ENCODE measurements at places on chromosomes 4 and X.

DNA sequence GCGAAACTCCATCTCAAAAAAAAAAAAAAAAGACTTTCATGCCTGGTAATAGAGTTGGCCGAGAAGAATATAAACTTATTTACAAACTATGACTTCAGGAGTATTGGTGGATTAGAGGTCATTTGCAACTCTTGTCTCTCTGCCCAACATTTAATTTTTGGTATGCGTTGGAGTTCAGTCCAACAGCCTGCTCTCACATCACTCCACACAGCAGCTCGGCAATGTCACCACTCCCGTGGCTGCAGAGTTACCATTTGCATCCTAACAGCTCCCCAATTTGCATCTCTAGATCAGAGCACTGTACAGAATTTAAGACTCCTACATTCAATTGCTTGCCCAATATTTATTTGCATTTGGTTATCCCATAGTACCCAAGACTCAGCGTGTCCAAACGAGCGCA, 40.9 kb upstream of the AP1AR start:
- DNase-seq: no peak

DNA sequence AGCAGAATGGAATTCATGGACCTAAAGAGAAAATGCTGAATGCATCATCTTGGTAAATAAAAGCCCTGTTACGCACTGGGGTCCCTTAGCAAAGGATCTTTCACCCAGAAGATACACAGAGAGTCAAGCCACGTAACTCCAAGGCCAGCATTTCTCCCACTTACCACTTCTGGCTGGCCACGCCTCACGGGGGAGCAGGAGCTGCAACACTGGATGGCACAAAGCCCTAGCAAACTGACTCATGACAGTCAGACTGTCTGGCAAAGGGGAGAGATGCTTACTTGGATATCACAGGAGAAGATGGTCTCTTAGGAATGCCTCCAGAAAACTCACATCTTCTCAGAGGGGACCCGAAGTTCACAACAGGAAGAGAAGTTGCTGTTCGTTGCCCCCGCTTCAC, 51.4 kb upstream of the BCLAF3 start:
- DNase-seq: no peak

DNA sequence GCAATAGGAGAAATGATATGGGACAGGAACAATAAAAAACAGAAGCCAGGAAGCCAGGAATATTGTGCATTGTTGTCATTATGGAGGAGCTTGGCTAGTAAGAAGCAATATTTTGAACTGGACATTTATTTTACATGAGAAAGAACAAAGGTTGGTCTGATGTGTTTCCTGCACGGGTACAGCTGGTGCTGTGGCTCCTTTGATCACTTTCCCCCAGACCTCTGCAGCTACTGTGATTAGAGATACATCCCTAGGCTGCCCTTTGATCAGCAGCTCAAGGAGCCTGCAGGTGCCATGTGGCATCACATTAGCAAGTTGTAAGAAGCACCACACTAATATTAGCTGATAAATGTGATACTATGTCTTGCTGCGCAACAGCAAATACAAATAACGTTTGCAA, 2.5 kb downstream of the PDGFC start:
- DNase-seq: no peak

GRCh38 chrX:52363247-52363883, 5.5 kb upstream of the XAGE2 start:
- no peak for DNase-seq

DNA sequence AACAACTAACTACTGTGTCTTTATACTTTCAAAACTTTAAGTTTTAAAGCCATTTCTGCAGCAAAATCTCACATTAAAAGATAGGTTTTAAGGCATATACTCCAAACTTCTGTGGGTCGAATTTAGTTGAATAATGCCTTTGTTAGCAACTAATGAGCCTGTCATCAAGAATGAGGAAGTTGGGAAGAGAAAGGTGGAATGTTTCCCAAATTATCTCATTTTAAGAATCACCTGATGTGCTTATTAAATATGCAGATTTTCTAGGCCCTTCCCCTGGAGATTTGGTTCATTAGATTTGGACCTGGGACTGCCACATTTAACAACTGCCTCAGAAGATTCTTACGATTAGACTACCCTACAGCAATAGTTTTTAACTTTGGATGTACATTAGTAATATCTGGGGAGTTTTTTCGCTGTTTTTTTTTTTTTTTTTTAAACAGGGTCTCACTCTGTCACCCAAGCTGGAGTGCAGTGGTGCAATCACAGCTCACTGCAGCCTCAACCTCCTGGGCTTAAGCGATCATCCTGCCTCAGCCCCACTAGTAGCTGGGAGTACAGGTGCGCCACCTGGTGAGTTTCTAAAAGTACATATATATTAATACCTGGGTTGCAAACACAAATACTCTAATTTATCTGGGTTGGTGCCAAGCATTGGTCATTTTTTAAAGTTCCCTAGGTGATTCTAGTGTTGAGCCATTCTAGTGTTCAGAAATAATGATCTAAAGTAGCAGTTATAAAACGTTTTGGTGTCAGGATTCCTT, 16.1 kb upstream of the TASL start:
- peak; percentile 9 for DNase-seq

DNA sequence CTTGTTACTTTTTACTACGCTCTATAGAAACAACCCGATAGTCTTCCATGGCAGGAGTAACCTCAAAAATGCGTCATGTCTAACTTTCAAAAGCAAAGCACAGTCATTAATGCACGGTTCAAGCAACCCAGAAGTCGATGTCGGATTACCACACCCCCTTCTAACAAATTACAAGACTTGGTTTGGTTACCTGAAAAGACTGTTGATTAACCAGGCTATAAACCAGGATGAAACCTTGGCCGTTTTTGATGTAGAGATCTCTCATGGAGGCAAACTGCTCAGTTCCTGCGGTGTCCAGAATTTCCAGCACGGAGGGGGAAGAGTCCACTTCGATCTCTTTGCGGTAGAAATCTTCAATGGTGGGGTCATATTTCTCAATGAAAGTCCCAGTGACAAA, 2.4 kb downstream of the RAP2C start:
- peak; percentile 16 for DNase-seq

DNA sequence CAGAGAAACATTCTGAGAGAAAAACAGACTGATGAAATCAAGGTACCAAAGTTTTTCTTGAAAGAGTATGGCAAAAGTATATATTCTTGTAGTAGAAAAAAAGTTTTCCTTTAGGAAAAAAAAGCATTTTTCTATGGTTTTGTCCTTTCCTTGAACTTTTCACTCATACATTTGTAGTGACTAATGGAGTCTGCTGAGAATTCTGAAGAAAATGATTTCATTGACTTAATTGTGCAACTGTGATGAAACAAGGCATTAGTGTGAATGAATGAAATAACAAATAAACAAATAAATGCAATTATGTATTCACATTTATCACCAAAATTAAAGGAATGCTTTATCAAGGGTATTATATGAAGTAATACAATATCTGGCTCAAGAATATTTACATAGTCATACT, 5.7 kb downstream of the CSN1S1 start:
- DNase-seq: no peak

GRCh38 chr4:73772363-73772762, 32.0 kb downstream of the CXCL8 start:
- no peak for DNase-seq

GRCh38 chrX:9342561-9343051, 122.3 kb upstream of the TBL1X start:
- DNase-seq: peak; percentile 61

- no peak for DNase-seq
Measured at GRCh38 chr4:153976954-153977353, 188.1 kb upstream of the SFRP2 start.

DNA sequence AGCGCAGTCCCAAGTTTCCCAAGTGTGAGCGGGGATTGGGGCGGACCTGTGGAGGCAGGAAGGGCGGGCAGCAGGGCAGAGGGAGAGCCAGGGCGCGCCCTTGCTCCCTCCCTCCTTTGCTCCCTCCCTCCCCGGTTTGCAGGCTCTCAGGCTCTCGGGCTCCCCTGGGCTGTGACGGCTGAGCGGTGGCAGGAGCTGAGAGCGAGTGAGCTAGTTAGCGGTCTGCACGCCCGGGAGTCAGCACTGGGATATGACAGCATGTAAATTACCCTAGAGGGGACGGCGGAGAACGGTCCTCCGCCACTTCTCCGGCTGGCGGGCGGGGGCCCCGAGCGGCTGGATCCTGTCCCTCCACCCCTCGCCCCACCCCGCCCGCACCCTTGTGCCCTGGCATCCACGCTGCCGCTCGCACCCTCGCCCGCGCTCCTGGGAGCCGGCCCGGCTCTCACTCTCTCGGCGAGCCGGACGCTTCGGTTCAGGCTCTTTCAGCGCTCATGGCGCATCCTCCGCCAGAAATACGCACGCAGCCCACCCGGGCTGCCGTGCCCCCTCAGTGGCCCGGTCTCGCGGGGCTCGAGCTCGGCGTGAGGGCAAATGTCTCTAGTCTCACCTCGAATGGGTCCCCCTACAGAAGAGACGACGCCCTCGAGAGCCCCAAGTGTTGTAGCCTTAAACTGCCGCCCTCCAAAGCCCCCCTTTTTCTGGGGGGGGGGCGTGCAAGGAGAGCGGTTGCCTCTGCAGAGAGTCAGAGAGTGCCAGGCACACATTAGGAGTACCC, at the start of gene TSC22D3:
Gene TSC22D3, minus strand, starts transcription at position 54 of the 778 bp plus-strand sequence. CDS start 368 bp downstream, outside the sequence.
- peak; percentile 67 for DNase-seq

DNA sequence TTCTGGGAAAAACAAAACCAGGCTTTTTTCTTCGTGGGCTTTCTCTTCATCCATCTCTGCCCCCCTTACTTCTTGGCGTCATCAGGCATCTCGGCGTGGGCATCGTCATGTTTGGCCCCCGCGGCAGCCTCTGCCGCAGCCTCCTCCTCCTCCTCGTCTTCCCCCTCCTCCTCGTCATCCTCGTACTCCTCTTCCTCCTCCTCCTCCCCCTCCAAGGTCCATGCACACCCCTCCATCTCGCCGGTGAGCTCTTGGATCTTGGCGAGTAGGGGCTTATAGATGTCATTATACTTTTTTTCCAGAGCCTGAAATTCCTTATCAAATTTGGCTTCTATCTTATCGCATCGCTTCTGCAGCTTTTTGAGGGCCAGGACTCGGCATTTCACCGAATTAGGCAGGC, 488 bp downstream of the NAP1L5 start:
- DNase-seq: peak; percentile 41

DNA sequence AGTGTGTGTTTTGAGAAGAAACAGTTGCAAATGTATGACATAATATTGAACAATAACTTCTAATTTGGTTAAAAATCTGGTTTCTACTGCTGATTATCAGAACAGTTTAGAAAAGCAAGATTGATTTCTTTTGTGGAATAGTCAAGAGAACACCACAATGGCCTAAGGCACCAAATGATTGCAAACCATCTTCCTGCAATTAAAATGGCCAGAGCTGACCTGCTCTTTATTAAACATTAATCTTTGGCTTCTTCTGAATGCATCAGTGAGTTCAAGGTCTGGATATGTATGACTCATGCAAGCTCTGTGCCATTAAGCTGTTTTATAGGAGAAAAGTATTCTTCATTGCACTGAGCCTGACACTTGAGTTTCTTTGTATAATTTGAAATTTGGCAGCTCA, 107.8 kb upstream of the PDHA2 start:
- DNase-seq: no peak

DNA sequence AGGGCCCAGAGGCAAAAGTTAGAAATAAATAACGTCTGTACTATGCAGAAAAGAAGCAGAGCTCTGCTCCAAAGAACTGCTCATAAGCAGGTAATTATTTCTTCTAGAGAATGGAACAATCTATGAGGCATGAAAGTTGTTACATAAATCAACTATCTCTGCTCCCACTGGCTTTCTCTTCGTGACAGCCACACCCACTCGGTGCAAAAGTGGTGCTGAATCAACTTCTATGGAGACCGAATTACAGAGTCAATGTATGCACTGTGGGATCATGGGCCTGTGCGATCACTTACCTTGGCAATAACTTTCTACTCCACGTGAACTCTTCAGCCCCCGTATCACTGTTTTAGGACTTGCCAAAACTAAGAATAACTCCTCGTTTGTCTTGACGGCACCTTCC, 99.4 kb upstream of the ATXN3L start:
- no peak for DNase-seq

- no peak for DNase-seq
Measured at GRCh38 chrX:53746718-53747117, 60.2 kb upstream of the HUWE1 start.

- DNase-seq: no peak
Measured at GRCh38 chr4:101037249-101037648, 310.1 kb downstream of the PPP3CA start.

DNA sequence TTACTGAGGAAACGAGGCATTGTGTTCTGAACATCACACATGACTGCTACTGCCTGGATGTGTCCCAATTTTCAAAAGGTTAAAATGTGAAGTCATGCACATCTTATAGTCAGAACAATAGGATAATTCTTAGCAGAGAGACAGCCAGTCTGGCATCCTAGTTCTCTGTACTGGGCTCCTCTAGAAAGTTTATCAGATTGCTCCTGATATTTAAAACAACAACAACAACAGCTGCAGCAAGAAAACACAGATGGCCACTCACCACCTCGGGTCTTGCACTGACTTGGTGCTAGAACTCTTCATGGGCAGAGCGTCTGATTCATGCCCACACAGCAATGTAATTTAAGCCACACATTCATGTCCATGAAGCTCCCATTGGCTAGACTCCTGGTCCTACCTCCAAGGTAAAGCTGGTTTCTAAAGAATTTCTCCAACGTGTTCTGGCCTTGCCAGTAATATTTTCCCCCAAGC, 33.3 kb upstream of the SLC2A9 start:
- no peak for DNase-seq

DNA sequence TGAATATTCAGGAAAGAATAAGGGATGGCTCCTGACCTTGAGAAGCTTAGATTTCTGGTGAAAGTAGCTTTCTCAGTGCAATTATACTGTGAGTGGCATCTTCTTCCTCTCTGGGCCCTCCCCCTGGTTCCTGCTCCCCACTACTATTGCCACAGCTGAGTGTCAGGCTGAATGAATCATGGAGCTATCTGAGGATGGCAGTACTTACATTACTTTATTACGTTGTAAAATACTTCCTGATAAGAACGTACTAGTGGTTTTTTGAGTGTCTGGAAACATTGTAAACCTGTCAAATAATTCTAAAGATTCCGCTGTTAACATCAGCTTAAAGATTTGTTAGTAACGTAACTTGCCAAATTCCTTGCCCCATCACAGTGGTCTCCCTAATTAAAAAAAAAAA, 36.2 kb downstream of the ARHGAP10 start:
- no peak for DNase-seq

- no peak for DNase-seq
Measured at GRCh38 chr4:116539744-116540143, 545.6 kb downstream of the TRAM1L1 start.

DNA sequence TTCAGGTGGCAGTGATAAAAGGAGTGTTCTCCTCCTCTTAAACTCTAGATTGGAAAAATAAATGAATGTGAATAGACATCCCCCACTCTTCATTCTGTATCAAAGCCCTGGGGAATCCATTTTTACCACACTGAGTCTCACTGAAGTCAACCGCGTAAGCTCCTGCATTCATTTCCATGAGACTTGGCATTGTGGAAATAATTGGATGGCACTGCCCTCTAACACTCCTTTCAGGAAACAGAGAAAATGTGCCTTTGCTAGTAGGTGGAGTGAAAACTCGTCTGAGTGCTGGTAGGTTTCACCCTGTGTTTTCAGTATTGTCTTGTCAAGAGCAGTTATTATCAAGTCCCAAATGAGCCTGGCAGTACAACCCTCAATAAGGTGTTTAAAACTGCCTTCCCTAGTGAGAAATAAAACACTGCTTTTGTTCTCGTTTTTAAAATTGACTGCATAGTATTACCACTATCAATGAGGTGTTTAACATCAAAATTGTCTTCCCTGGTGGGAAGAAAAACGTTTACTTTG, 9.7 kb upstream of the CDKN2AIP start:
- DNase-seq: no peak

All from stimulated activated CD4-positive, alpha-beta T cell treated with anti-CD3 and anti-CD28 coated beads, Interleukin-15, amount 100 ng/mL, for 24 hours (primary cell).